ENCODE measurements at places on chromosomes 1 and 21. TPM values are rescaled to one million over a fixed set of nuclear protein-coding genes. Genes with fewer than 3 reads are reported as not detected.

GRCh38 chr1:119544165-119544762 is 37.3 kb downstream of the HSD3B1 start:
- no peak for DNase-seq
- H3K27me3 ChIP-seq: no peaks in the 10 kb centered on the region
- H3K4me3 ChIP-seq: no peak overlapping the region
- no peak overlapping the region for H3K27ac ChIP-seq
- H3K36me3 ChIP-seq: no peaks in the 10 kb centered on the region

- H3K4me1 ChIP-seq: no peaks in the 10 kb centered on the region
- H3K27ac ChIP-seq: no peak overlapping the region
- no peaks in the 10 kb centered on the region for H3K27me3 ChIP-seq
Measured at GRCh38 chr1:81329041-81329440, 471.7 kb upstream of the ADGRL2 start.

Gene PCAT6
- polyA plus RNA-seq: 1.7 TPM

Gene MYOC
- polyA plus RNA-seq: not detected

All from sigmoid colon (tissue), 7 donors.